Ureter (tissue), 1 donor: ENCODE measurements at places on chromosomes 6 and 20. TPM values are rescaled to one million over a fixed set of nuclear protein-coding genes. Genes with fewer than 3 reads are reported as not detected.

Gene FILIP1
- 11.3 TPM for total RNA-seq

Gene CDC25B
- 16.6 TPM for total RNA-seq

GRCh38 chr6:111818539-111819226 lies 54.6 kb downstream of the FYN start:
- DNase-seq: no peak

- no peak for DNase-seq
Measured at GRCh38 chr20:1987826-1988225, 6.0 kb downstream of the PDYN start.

- no peak for DNase-seq
Measured at GRCh38 chr6:44451803-44452695, 64.5 kb downstream of the CDC5L start.

DNA sequence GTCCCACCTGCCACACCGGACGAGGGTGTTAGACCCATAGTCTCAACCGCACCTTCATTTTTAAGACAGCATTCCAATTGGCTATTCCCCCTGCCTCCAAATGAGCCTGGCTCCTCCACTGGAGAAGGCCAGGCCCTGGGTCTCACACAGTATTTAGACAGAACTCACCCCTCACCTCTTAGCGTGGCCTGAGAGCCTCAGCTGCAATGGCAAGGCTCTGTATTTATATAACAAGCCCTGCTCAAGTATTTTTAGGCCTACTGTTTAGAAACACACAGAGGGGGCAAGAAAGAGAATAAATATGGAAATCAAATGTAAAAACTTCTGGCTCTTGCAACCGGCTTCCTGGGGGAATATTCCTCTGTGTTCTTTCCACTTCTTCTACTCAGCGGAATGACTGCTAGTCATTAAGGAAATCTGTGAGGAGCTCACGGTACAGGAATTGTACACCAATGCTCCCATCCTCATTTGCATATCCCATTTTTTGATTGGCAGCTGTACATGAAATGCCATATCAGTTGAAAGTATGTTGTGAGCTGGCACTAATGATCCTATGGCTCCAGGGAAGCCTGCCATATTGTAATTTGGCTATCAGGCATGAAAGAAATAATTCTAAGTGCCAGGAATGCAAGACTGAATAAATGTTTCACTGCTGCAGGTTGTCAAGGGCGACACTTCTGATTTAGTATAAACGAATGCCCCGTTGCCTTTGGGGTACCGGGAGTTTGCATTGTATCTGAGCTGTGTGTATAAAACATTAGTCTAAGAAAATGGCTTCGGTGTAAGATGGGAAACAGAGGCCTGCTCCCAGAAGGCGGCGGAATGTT lies 207.5 kb downstream of the ZNF217 start:
- no peak for DNase-seq

- DNase-seq: no peak
Measured at GRCh38 chr6:143286251-143286795, 164.2 kb downstream of the ADAT2 start.
